ENCODE measurements at places on chromosomes 6 and 20. TPM values are rescaled to one million over a fixed set of nuclear protein-coding genes. Genes with fewer than 3 reads are reported as not detected.

DNA sequence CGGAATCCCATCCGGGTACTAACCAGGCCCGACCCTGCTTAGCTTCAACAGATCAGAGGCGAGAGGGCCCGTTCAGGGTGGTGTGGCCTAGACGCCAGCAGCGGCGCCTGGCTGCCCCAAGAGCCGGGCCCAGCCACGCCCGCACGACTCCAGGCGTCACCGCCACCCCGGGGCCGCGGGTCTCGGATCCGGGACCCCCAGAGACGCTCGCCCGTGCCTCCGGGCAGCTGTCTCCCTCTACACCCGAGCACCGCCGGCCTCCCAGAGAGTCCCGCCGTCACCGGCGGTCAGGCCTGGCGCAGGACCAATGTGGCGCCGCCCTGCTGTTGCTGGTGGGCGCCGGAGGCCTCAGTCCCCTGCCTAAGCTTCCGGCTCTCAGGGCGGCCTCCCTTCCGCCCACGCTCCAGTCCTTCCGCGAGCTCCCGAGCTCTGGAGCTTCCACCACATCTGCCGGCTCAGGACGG lies 441.2 kb upstream of the DEFB115 start:
- peak; percentile 51 for DNase-seq

- DNase-seq = no peak
These were observed 1340.0 kb upstream of the MAP3K7 start for GRCh38 chr6:91926827-91927226.

GRCh38 chr20:42204109-42204660 lies 586.0 kb upstream of the CHD6 start:
- no peak for DNase-seq

HLA-DRB5 gene
- total RNA-seq = 19.5 TPM

DNA sequence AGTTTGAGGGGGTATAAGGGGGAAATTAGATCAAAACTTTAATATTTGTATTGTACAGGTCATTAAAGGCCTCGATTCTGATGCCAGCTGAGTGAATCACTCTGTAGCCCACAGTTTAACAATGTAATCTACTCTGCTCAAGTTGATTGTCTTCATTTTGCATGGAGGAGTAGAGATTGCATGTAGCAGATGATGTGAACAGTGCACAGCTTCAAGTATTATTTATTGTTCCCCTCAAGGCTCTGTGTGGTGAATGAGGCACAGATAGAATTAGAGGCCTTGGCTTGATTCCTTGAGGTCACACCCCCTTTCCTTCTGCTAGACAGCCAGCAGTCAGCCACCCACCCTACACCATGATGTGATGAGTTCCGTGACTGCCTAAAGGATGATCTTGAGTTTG lies 38.1 kb downstream of the TXLNB start:
- no peak for DNase-seq

DNA sequence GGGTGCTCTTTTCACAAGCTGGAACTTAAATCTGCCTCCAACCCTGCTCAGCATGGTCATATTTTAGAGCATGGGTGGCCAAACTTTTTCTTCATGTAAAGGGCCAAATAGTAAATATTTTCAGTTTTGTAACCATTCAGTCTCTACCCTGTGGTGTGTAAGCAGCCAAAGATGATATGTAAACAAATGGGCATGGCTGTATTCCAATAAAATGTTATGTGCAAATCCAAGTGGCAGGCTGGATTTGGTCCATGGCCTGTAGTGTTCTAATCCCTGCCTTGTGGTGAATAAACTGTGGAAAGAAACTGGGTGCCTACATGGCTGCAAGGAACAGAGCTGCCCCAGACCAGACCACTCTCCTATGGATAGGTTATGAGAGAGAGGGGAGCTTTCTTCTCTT lies 32.7 kb downstream of the OGFRL1 start:
- DNase-seq = no peak
